Head of caudate nucleus (tissue), 42 donors: ENCODE measurements at places on chromosomes 5 and 9.

GRCh38 chr9:117827456-117827855 is 123.3 kb downstream of the TLR4 start:
- DNase-seq: no peak

DNA sequence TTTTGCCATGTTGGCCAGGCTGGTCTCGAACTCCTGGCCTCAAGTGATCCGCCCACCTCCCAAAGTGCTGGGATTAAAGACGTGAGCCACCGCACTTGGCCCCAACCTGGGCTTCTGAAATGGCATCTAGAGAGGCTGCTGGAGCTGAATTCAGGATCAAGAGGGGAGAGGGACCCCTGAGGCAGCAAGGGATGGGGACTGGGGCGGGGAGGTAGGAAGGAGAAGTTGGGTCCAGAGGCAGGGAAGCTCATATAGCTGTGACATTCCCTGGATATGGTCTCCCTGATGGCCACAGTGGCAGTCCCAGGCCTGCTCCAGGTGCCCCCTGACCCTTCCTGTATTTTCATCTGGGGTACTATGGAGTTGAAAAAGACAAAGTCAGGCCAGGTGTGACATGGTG is 12.1 kb downstream of the REEP2 start:
- no peak for DNase-seq

- no peak for DNase-seq
Observed at GRCh38 chr5:152477536-152477935, 72.5 kb upstream of the NMUR2 start.

- no peak for DNase-seq
Observed at GRCh38 chr9:135183069-135183468, 95.6 kb downstream of the OLFM1 start.

- no peak for DNase-seq
Observed at GRCh38 chr9:22067196-22067595, 58.1 kb upstream of the CDKN2B start.

GRCh38 chr9:70639853-70640814 is 225.7 kb upstream of the KLF9 start:
- no peak for DNase-seq

DNA sequence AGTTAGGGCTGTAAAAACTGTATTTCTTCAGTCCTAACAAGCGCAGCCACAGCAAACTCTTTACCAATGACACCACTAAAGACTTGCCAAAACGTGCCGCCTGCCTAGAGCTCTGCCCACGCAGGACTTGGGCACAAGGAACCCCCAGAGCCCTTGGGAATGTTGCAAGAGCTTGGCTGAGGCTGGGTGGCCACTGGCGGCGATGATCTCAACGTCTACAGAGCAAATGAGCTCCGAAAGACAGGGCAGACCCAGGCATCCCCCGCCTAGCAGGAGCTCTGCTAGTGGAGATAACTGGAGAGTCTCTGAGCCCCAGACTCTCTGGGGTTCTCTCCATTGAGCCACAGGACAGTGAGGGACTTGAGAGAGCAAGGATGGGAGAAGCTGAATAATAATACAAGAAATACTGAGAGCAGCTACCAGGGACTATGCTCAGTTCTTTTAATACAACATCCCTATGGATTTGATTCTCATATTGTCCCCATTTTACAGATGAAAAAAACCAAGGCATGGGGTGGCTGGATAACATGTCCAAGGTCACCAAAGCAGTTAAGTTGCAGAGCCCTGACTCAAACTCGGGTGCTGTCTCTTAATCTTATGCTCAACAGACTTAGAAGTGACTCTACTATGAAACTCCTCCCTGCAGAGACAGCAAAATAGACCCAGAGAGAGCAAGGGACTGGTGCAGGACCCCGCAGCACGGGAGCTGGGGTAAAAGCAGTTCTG is 32.5 kb downstream of the SHB start:
- no peak for DNase-seq

DNA sequence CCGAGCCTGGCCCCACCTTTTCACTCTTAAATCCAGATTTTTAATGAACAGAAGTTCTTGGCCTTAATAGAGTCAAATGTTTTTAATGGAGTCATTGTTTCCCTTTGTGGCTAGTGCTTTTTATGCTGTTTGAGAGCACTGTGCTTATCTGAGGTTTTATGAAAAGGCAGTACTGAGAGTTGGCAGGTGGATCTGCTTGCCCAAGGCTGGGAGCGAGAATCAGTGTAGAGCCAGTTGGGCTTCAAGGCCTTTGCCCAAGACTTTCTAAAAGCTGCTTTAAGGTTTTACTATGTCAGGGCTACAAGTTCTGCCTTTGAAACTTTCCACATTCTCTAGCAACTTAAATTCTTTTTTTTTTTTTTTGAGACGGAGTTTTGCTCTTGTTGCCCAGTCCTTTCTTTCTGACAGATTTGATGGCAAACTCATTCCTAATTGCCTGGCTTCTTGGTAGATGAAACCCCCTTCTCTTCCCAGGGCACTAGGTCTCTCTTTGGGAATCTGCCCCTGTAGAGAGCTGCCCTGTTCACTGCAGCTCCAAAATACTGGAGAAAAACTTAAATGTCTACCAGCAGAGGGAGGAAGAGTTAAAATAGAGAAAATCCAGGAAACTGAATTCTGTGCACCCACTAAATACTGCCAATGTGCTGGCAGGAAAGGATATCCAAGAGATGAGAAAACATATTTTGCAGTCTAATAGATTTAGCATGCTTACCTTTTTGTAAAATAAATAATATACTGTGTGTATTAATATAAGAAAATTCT is 36.9 kb upstream of the CDK20 start:
- DNase-seq: no peak
